ENCODE measurements at places on chromosomes 12 and 14. TPM values are rescaled to one million over a fixed set of nuclear protein-coding genes. Genes with fewer than 3 reads are reported as not detected.

GRCh38 chr14:103492156-103492925, 30.3 kb downstream of the CKB start:
- no peak for DNase-seq

- DNase-seq: no peak
Measured at GRCh38 chr14:86787717-86788116, 1205.3 kb downstream of the GALC start.

The TSPAN8 gene
- total RNA-seq: 1.4 TPM

The KRT6A gene
- total RNA-seq: not detected

The C12orf54 gene
- total RNA-seq: not detected

The ZFYVE21 gene
- total RNA-seq: 74.8 TPM

The DAO gene
- total RNA-seq: not detected

GRCh38 chr12:22101749-22102243, 55.8 kb downstream of the CMAS start:
- no peak for DNase-seq

- DNase-seq: no peak
Measured at GRCh38 chr14:60420050-60420449, 65.8 kb downstream of the C14orf39 start.

The LALBA gene
- not detected for total RNA-seq

- DNase-seq: no peak
Measured at GRCh38 chr12:31647086-31647491, 12.4 kb upstream of the ETFBKMT start.

All from aorta (tissue), 5 donors.